CD4-positive, alpha-beta T cell treated with Interleukin-17A for 1 hour (primary cell): ENCODE measurements at places on chromosomes 13 and 19.

DNA sequence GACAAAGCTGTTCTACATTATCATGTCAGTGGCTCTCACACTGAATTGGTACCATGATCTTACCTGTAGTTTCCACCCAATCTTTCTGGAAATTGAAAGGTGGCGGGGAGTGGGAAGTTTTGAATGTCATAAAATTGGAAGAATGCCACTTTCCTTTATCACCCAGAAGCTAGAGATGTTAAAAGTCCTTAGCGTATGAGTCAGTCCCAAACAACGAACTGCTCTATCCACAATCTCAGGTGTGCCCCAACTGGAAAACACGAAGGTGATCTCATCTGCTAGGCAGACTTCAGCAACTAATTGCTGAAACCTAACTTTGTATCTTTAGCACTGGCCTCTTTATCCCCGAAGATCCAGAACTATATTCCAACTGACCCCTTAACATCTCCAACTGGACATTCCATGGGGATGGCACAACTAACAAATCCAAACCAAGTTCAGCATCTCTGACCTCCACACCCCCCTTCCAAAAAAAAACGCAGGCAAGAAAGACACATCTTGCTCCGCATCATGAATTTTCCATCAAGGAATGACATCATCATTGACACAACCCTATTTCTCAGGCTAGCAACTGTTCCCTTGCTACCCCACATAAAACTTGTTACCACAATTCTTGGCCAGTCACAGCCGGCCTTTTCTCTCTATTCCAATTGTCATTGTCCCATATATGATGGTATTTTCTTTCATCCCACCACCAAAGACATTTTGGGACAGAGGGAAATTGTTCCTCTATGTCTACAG is 175.4 kb downstream of the KLF12 start:
- DNase-seq, result no peak

- DNase-seq, result no peak
These were observed 53.3 kb downstream of the TEX26 start for GRCh38 chr13:30985637-30986205.

GRCh38 chr13:79681069-79681468 is 200.1 kb downstream of the NDFIP2 start:
- DNase-seq, result no peak

- DNase-seq, result no peak
These were observed 46.8 kb downstream of the ARHGEF18 start for GRCh38 chr19:7395360-7396066.

DNA sequence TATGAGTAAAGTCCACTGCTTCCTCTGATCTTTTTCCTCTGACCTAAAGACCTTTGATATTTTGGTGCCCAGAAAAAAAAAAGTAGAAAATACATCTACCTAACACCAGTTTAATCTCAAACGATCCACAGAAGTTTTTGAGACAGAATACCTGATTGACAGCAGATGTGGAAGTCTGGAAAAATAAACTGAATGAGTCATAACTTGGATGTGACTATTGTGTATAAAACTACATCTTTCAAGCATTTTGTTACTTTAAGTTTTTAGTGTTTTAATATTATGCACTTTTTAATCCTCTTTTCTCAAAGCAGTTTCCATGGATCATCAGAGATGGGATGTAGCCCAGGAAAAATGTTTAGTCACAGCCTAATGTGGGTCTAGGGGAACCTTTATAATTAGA is 216.1 kb downstream of the SLITRK1 start:
- no peak for DNase-seq

GRCh38 chr19:14530506-14530905 is 1.1 kb downstream of the TECR start:
- DNase-seq, result no peak

DNA sequence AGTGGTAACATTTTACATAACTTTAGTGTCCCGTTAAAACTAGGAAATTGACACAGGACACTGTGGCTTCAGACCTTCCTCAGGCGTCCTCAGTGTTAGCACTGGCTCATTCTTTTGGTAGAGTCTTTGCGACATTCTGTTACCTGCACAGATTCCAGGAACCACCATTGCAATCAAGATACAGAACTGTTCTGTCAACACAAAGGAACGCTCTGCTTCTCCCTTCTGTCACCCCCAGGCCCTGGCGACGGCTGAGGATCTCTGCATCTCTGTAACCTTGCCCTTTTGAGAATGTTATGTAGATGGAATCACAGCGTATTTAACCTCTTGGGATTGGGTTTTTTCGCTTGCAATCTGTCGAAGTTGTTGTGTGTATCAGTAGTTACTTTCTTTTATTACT is 22.6 kb downstream of the KDM4B start:
- DNase-seq, result no peak

- DNase-seq, result no peak
These were observed 70.9 kb downstream of the CDK8 start for GRCh38 chr13:26324867-26325266.

GRCh38 chr13:97723655-97724054 is 229.8 kb upstream of the IPO5 start:
- DNase-seq, result no peak

GRCh38 chr13:50078895-50079654 is 63.8 kb downstream of the KCNRG start:
- no peak for DNase-seq

GRCh38 chr19:49447485-49448431 is 3.9 kb downstream of the PIH1D1 start:
- no peak for DNase-seq

GRCh38 chr13:46008631-46009030 is 43.9 kb downstream of the ZC3H13 start:
- DNase-seq, result no peak

DNA sequence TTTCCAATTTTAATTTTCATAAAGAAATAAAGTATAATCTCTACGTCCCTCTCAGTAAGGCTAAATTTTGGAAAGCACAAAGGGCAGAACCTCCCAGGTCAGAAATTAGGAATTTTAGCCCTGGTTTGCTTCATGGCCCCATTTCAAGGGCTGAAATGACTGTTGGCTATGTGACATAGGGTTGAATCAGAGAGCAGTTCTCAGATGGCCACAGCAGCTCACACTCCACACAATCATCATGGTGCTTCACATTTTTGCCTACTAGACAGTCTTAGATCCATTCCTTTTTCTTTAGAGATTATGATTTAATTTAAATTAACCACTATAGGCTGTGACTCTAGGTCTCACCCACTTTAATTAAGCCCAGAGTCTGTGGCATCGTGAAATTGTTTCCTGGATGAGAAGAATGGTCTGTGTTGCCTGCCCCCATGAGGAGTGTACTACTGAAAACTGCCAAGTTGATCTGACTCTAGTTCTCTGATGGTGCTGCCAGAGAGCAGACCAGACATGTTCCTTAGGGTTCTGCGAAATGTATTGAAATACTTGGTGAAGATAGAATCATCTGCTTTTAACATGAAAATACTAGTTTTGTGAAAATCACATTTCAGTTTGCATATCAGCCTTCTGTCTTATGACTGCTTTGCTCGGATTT is 57.4 kb downstream of the ESD start:
- no peak for DNase-seq

DNA sequence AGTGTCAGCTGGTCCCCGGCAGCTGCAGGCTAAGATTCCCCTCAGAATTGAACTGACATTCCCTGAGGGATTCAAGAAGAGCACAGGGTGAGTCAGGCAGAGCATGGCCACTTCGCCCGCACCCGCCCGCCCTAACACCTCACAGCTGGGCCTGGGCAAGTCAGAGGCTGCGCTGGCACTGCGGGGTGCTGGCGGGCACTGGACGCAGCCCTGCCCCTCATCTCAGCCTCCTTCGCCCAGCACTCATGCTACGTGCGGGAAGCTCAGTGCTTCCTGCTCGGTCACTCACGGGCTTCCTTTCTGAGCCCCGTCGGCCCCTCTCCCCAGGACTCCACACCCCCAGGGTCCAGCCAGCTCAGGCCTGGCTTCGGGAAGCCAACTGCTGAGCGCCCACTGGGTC is 56.9 kb downstream of the MLLT1 start:
- DNase-seq, result no peak

- no peak for DNase-seq
These were observed 1040.6 kb upstream of the SLC10A2 start for GRCh38 chr13:104106705-104107393.

DNA sequence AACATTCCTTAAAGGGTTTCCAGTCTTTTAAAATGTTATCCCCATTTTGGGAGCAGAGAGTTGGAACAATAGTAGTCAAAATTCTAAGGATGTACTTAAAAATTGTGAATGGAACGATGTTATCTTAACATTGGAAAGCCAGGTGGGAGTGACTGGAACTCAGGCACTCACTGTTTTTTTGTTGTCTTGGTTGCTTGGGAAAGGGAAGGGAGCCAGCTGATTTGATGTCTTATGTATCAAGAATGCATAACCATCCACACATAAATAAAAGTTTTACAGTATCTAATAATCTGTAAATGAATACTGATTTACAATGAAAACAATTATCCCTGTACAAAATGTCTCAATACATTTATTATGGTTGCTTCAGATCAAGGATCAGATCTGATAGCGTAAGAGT is 88.7 kb downstream of the SLC10A2 start:
- DNase-seq, result no peak

GRCh38 chr19:1417145-1417544 is 9.8 kb downstream of the DAZAP1 start:
- no peak for DNase-seq

DNA sequence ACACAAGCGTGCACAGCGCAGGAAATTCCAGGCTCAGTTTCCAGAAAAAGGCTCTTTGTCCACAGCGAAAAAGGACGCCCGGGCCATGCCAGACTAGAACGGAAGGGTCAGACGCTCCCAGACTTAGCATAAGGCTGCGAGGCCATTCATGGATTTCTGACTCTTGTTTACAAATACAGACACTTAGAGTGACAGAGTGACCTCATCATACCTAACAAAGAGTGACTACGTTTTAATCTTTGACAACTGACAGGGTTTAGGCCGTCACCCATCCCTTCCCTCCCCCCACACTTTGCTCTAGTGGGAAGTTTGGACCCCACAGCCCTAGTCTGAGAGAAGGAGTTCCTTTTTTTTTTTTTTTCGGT is 418 bp upstream of the ZNF709 start:
- DNase-seq, result peak; percentile 10

- peak; percentile 83 for DNase-seq
These were observed 58.9 kb upstream of the TM9SF2 start for GRCh38 chr13:99442273-99442895.

DNA sequence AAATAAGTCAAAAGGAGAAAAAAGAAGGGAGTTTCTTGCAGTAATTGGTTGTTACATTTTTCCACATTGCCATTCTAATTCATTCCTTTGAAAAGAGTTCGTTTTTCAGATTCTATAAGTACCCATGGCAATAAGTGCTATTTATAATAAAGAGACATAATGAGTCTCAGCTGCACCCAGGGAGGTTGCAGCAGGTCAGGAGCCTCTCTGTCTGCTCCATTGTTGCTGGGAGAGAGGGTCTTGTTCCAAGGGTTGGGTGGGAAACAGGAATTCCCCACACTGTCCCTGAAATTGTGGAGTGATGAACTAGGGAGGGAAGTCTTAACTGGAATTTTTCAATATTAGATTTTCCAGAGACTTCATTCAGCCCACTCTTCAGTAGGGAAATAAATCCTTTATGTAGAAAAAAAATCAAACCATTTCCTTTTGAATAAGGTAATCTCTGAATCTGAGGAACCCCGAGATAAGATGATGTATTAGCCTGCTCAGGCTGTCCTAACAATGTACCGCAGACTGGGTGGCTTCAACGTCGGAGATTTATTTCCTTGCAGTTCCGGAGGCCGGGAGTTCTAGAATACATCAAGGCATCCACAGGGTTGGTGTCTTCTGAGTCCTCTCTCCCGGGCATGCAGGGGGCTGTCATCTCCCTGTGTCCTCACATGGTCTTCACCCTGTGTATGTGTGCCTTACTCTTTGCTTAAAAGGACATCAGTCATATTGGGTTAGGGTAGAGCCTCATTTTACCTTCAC is 342.7 kb upstream of the TMTC4 start:
- no peak for DNase-seq

DNA sequence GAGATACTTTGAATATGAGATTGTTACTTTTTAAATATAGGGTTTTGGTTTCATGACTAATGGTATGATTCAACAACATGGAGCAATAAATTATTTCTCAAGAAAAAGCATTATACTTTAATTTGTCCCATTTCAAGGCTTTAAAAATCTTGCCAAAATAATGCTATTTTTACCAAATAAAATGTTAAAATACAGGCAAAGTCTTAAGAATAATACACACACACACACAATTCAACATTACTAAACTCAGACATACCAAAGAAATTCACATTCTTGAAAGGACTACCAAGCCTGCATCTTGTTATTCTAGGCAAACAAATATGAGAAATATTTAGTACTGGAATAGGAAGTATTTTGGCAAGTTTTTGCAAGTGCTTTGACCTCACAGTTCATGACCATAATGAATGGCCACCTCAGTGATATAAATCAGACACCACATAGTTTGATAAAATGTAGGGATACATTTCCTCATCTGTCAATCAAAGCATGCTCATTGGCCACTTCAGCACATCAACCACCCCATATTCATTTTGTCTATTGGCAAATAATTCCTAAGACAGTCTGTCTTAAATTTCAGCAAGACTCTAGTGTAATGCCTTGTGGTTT is 107.2 kb downstream of the NALCN start:
- no peak for DNase-seq

GRCh38 chr13:111383591-111384440 is 63.4 kb downstream of the TEX29 start:
- DNase-seq, result no peak

GRCh38 chr19:54172471-54173358 is at the start of gene TMC4:
TSS of gene TMC4 (minus strand) at chr19:54173160. CDS start at chr19:54173117, 43 bp downstream.
- peak; percentile 23 for DNase-seq

DNA sequence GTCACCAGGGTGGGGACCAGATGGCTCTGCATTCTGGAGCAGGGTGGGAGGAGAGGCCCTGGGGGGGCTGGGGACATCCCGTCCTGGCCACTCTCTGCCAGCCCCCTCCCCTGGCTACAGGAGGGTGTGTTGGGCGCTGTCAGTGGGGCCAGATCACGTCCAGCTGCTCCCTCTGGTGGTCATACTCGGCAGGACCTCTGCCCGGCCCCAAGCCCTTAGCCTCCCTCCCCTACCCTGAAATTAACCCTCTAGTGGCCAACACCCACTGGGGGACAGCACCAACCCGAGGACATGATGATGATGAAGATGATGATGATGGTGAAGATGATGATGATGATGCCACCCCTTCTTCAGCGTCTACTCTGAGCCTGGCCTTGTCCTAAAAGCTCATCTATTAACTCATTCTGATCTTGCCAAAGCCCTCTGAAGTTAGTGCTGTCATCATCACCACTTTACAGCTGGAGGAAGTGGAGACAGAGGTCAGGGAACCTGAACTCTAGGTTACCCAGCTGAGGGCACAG is 590 bp upstream of the LGI4 start:
- DNase-seq, result peak; percentile 67

DNA sequence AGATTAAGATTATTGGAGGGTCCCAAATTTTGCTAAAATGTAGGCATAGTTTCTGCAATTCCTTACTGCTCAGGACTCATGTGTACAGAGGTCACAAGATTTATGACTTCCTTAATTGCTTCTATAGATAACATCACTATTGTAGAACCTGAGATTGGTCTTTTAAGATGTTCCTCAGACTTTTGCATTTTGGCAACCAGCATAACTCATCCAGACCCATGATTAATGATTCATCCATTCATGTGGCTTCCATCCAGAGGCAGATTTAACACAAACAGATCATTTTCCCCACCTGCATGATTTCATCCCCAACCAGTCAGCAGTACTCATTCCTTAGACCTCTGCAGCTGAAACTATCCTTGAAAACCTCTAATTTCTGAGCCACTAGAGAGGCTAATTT is 34.5 kb upstream of the CEACAM8 start:
- DNase-seq, result no peak

GRCh38 chr19:49645592-49645991 is 3.6 kb downstream of the SCAF1 start:
- DNase-seq, result no peak
